Activated T-helper 2 cell treated with anti-CD3 and anti-CD28 coated beads, Interferon-gamma antibody, Interleukin-2, Interleukin-4, amounts not matched to agents 10 μg/mL and 5 μg/mL and 100 μg/mL, durations not matched to agents 14 hours and 24 hours and 36 hours (primary cell): ENCODE measurements at places on chromosomes 1 and 21.
A peak's percentile ranks its signal among the peaks of the same experiment; 100 is the strongest.

GRCh38 chr1:154423304-154423987 is 18.3 kb downstream of the IL6R start:
- H3K27me3 ChIP-seq = no peaks in the 10 kb centered on the region
- no peaks in the 10 kb centered on the region for H3K36me3 ChIP-seq
- peaks cover 25% of the 10 kb centered on the region for H3K4me1 ChIP-seq
- no peak overlapping the region for H3K27ac ChIP-seq

- H3K27ac ChIP-seq = peak overlapping the region; percentile 64
- H3K4me1 ChIP-seq = peaks cover 38% of the 10 kb centered on the region
- no peak overlapping the region for H3K4me3 ChIP-seq
- no peak for DNase-seq
- no peaks in the 10 kb centered on the region for H3K27me3 ChIP-seq
- H3K36me3 ChIP-seq = peaks cover 8% of the 10 kb centered on the region
Measured at GRCh38 chr21:35197992-35198431, 148.9 kb upstream of the RUNX1 start.

DNA sequence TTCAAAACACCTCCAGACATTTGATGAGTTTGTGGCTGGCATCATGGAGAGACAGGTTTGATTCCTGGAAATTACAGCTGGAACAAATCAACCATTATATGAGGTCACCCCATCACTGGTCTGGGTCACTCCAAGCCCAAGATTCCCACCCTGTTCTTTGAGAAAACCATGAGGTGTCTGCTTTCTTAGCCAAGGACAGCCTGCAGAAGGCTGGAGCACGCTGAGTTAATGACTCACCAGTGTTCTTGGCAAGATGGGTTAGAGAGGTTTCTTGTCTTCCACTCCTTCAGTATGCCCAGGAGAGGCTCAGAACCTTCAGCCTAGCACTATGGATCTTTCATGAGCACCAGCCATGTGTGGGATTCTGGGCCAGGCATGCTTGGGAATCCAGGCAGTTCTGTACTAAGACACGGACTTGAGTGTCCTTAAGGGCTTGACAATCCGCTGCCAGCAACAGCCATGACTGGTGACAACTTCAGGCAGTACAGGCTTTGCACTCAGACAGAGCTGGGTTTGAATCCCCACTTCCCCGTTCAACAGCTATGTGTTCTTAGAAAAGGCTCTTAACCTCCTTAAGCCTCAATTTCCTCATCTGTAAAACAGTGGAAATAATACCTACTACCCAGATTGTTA is 43.9 kb downstream of the GRHL3 start:
- no peak overlapping the region for H3K27ac ChIP-seq
- H3K27me3 ChIP-seq = no peaks in the 10 kb centered on the region

GRCh38 chr1:3038571-3039181 is 17.4 kb downstream of the ACTRT2 start:
- no peak overlapping the region for H3K4me3 ChIP-seq
- H3K36me3 ChIP-seq = no peaks in the 10 kb centered on the region
- DNase-seq = no peak
- H3K4me1 ChIP-seq = no peaks in the 10 kb centered on the region

- H3K27me3 ChIP-seq = no peaks in the 10 kb centered on the region
- H3K4me3 ChIP-seq = no peak overlapping the region
- peaks cover 5% of the 10 kb centered on the region for H3K4me1 ChIP-seq
- H3K36me3 ChIP-seq = peaks cover 4% of the 10 kb centered on the region
- DNase-seq = no peak
Measured at GRCh38 chr1:183871142-183871541, 66.2 kb downstream of the RGL1 start.

- no peaks in the 10 kb centered on the region for H3K27me3 ChIP-seq
- peaks cover 87% of the 10 kb centered on the region for H3K36me3 ChIP-seq
- H3K4me3 ChIP-seq = no peak overlapping the region
- H3K27ac ChIP-seq = peak overlapping the region; percentile 42
- H3K4me1 ChIP-seq = no peaks in the 10 kb centered on the region
- DNase-seq = no peak
Measured at GRCh38 chr1:109926662-109927300, 16.1 kb downstream of the CSF1 start.

DNA sequence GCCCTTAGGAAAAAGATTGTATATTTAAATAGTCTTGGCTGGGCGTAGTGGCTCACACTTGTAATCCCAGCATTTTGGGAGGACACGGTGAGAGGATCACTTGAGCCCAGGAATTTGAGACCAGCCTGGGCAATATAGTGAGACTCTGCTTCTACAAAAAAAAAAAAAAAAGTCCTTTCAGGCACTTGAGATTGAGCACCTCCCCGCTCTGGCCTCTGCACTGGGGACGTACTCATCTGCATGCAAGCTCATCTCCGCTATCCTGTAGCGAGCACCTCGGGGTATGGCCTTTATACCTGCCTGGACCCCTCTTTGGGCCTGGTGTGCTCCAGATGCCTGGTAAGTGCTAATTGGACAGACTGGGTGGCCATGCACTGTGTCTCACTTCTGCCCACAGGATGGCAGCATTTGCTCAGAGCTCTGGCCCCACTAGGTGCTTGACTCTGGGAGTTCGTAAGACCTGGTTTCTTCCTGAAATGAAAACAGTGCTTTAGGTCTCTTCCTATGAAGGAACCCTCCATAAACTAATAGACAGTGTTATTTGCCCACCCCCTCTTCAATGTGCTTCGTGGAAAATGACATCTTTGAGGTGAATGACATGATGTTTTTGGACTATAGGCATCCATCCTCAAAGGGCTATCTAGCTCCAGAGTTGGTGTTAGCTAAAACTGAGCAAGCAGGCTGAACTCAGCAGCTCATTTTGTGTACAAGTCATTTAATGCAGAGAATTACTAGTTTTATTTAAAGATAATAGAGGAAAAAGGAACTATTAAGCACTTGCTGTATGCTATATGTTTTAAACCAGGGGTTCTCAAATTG is 61.7 kb upstream of the ADAR start:
- no peak overlapping the region for H3K27ac ChIP-seq
- no peak overlapping the region for H3K4me3 ChIP-seq
- no peaks in the 10 kb centered on the region for H3K36me3 ChIP-seq

GRCh38 chr1:241470908-241471590 is 48.5 kb downstream of the FH start:
- H3K4me3 ChIP-seq = no peak overlapping the region
- DNase-seq = no peak

- no peak for DNase-seq
- H3K4me3 ChIP-seq = no peak overlapping the region
- no peaks in the 10 kb centered on the region for H3K36me3 ChIP-seq
- H3K27me3 ChIP-seq = no peaks in the 10 kb centered on the region
Measured at GRCh38 chr21:15289896-15290841, 225.4 kb upstream of the NRIP1 start.

- H3K4me1 ChIP-seq = peaks cover 14% of the 10 kb centered on the region
- no peak overlapping the region for H3K27ac ChIP-seq
- no peaks in the 10 kb centered on the region for H3K36me3 ChIP-seq
- H3K27me3 ChIP-seq = no peaks in the 10 kb centered on the region
Measured at GRCh38 chr1:224486801-224487583, 52.4 kb upstream of the WDR26 start.

- H3K4me1 ChIP-seq = peaks cover 7% of the 10 kb centered on the region
- H3K27me3 ChIP-seq = peaks cover 33% of the 10 kb centered on the region
- DNase-seq = no peak
- no peaks in the 10 kb centered on the region for H3K36me3 ChIP-seq
- H3K4me3 ChIP-seq = no peak overlapping the region
Measured at GRCh38 chr1:18657506-18658201, 27.0 kb downstream of the PAX7 start.

GRCh38 chr1:195754303-195754702 is 853.9 kb downstream of the KCNT2 start:
- no peaks in the 10 kb centered on the region for H3K27me3 ChIP-seq
- H3K36me3 ChIP-seq = no peaks in the 10 kb centered on the region
- H3K27ac ChIP-seq = no peak overlapping the region
- no peak for DNase-seq
- H3K4me3 ChIP-seq = no peak overlapping the region

DNA sequence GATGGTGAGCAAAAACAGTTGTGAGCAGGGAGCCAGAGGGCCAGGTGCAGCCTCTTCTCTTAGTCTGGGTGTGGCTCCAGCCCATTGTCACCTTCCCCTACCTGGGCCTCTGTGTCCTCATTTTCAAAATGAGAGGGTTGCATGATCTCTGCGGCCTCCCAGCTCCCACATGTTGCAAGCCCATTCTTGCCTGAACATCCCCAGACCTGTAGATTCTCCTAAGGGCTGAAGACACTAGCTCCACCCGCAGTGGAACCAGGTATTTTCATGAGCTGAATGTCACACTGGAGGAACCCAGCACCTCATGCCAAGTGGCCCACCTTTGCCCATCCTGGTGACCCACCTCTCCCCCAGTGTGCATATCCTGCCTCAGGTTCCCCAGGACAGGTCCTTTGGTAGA is 12.3 kb downstream of the IKBKE start:
- H3K27me3 ChIP-seq = no peaks in the 10 kb centered on the region
- peaks cover 68% of the 10 kb centered on the region for H3K36me3 ChIP-seq
- DNase-seq = no peak
- H3K4me3 ChIP-seq = no peak overlapping the region

GRCh38 chr21:28336314-28336713 is 656.4 kb downstream of the LTN1 start:
- no peaks in the 10 kb centered on the region for H3K27me3 ChIP-seq
- H3K36me3 ChIP-seq = no peaks in the 10 kb centered on the region
- H3K27ac ChIP-seq = no peak overlapping the region
- H3K4me1 ChIP-seq = no peaks in the 10 kb centered on the region
- no peak for DNase-seq

DNA sequence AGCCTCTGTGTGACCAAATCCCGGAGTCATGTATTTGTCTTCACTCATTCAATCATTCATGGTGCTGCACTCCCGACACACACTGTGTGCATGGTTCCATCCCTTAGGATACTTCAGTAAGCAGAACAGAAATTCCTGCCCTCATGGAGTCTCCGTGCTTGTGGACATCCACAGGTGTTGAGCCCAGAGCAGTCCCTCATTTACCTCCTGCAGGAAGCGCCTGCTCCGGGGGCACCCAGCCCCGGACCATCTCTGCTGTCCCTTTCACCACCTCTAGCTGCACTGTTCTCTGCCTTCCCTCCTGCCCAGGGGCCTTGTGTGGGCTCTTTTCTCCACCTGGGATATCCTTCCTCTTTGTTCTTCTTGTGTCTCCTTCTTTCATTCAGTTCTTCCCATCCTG is 9.5 kb upstream of the ZBTB21 start:
- DNase-seq = no peak
- no peaks in the 10 kb centered on the region for H3K4me1 ChIP-seq
- no peak overlapping the region for H3K4me3 ChIP-seq
- no peaks in the 10 kb centered on the region for H3K36me3 ChIP-seq
- peaks cover 9% of the 10 kb centered on the region for H3K27me3 ChIP-seq

- no peaks in the 10 kb centered on the region for H3K36me3 ChIP-seq
- DNase-seq = no peak
- no peak overlapping the region for H3K27ac ChIP-seq
- H3K4me1 ChIP-seq = no peaks in the 10 kb centered on the region
- H3K27me3 ChIP-seq = peaks cover 16% of the 10 kb centered on the region
Measured at GRCh38 chr1:226560243-226560642, 11.7 kb downstream of the STUM start.

DNA sequence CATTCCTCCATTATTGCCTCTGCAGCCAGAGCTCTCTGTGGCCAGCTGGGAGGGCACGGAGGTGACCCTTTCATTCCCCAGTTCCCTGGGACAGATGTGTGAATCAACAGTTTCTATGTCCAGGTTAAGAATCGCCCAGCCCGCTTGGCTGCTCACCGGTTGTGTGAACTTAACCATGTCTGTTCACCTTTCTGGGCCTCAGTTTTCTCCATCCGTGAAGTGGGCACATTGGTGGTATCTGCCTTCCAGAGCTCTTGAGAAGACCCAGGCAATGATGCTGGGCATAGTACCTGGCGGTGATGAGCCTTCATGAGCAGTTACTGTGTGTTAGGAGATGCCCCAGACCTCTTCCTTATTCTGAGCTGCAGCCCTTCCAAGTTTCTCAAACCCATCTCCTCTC is 238.3 kb downstream of the MATN1 start:
- no peaks in the 10 kb centered on the region for H3K36me3 ChIP-seq
- H3K27me3 ChIP-seq = no peaks in the 10 kb centered on the region
- H3K4me3 ChIP-seq = no peak overlapping the region
- H3K4me1 ChIP-seq = no peaks in the 10 kb centered on the region
- no peak overlapping the region for H3K27ac ChIP-seq

DNA sequence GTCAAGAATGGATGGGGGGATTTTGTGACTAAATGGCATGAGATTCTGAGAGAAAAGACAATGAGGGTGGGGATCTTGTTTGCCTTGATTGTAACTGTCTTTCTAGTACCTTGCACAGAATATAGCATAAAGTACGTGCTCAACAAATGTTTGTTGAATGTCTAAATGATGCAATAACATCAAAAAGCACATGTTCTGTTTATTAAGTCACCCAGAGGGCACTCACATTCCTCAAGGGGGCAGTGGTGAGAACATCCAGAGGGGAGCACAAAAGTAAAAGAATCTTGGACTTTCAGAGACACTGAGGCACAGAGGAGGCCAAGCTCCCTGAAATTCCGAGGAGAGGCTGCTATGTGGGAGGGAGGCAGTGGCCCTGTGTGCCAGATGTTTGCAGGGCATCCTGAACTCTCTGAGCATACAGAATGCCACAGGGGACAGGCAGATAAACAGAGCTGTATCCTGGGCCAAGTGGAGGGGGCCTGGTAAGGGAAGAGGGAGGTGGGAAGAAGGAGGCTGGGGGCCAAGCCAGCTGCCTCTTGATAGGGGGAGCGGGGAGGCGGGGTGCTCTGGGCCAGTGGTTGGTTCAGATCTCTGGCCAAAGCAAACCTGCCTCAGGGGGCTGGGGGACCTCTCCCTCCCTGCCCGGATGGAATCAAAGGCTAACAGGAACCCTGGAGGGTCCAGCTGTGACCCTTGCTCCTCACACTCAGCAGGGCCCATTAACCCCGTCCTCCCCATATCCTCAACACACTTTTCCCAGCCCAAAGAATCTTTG is 6.5 kb upstream of the ATP1A2 start:
- H3K4me1 ChIP-seq = peaks cover 5% of the 10 kb centered on the region
- no peak overlapping the region for H3K4me3 ChIP-seq
- H3K27me3 ChIP-seq = peaks cover 4% of the 10 kb centered on the region
- no peak for DNase-seq
- no peak overlapping the region for H3K27ac ChIP-seq
- no peaks in the 10 kb centered on the region for H3K36me3 ChIP-seq

DNA sequence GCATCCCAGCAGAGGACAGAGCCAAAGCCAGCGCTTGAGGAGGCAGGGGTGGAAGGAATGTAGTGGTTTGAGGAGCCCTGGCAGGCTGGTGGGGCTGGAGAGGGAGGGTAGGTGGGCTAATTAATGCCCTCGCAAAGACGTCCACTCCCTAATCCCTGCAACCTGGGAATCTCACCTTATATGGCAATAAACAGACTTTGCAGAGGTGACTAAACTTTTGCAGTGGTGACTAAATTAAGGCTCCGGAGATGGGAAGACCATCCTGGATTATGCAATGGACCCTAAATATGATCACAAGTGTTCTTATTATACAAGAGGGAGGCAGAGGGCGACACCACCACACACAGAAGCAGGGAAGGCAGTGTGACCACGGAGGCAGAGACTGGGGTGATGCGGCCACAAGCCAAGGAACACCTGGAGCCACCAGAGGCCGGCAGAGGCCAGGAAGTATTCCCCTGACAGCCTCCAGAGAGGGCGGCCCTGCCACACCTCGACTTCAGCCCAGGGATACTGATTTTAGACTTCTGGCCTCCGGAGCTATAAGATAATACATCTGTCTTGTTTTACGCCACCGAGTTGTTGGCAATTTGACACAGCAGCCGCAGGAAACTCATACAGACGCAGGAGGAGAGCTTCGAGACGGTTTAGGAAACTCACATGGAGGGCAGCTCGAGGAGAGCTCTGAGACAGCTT is 23.1 kb upstream of the NPPB start:
- no peak overlapping the region for H3K27ac ChIP-seq
- no peaks in the 10 kb centered on the region for H3K27me3 ChIP-seq
- H3K36me3 ChIP-seq = no peaks in the 10 kb centered on the region
- no peaks in the 10 kb centered on the region for H3K4me1 ChIP-seq
